ENCODE measurements at places on chromosomes 13 and 19.

GRCh38 chr13:89136678-89137077 lies 1465.5 kb downstream of the SLITRK5 start:
- DNase-seq: no peak

GRCh38 chr13:57191667-57192066 lies 24.7 kb downstream of the PRR20E start:
- no peak for DNase-seq

DNA sequence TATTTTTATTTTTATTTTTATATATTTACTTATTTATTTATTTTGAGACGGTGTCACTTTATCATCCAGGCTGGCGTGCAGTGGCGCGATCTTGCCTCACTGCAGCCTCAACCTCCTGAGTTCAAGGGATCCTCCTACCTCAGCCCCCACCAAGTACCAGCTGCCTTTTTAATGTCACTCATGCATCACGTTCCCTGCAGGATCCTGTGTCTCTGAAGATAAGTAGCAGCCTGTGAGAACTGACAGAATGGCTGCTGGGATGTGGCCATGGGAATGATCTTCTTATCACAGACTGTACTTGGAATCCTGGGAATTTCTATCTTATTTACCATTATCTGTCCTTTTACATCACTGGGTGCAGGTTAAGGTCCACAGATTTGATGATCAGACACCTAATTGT lies 9.2 kb upstream of the ZNF761 start:
- DNase-seq: no peak

GRCh38 chr13:27619728-27620376 lies 477 bp downstream of the LNX2 start:
- peak; percentile 45 for DNase-seq

DNA sequence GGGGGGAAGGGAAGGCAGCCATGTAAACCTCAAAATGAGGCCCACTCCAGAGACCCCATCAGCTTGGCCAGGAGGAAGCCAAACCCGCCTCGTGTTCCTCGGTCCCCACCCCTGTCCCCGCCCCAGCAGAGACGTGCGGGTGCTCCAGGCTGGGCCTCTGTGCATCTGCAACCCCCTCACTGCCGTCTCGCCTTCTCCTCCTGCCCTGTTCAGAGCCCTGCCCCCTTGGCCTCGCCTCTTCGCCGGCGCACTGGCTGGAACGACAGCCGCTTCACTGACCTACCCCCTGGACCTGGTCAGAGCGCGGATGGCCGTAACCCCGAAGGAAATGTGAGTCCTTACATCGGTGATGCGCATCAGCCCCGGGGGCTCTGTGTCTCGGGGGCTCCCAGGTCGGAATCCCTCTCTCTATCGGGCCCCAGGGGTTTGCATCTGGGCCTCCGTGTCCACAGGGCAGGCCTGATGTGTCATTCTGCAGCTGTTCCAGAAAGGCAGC lies 32.2 kb downstream of the TMEM161A start:
- no peak for DNase-seq

DNA sequence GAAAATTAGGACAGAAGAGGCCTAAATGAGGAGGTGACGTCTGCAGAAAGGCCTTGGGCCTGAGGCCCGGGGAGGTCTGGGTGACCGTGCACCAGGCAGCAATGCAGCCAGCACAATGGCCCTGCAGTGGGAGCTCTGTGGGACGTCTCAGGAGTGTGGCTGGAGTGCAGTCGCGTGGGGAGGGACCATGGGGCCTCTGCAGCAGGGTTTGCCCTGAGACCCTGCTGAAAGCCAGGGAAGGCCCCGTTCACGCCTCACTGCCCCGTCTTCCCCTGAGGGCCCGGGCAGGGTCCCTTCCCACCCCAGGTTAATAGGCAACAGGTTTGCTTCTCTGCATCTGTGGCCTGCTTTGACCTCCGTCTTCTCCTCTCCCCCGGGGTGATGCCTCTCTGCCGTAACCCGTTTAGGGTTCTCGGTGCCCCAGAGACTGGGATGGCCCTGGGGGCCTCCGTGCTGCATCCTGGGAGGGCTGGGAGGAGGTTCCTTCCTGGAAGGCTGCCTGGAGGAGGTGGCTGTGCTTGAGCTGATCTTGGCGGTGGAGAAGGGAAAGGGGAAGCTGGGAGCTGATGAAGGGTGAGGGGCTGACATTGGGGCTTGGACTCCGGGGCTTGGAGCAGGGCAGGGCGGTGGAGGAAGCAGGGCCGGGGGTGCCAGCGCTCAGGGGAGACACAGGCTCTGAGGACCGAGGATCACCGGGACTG lies 9.7 kb downstream of the PALM start:
- DNase-seq: no peak

DNA sequence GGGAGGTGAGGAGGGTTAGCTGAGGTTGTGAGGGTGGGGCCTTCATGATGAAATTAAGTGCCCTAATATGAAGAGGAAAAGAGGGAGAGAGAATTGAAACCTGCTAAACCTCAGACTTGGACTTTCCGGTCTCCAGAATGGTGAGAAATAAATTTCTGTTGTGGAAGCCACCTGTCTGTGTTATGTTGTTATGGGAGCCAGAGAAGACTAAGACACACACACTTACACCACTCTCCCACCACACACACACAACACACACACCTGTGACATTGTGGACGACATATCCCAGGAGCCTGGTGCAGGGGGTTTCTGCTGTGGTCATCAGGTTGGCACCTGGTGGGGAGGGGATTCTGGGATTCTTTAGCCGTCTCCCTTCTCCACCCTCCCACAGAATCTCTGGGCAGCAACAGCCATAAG lies 14.0 kb downstream of the KLK4 start:
- no peak for DNase-seq

Measured in stimulated activated CD4-positive, alpha-beta T cell treated with anti-CD3 and anti-CD28 coated beads, Interleukin-2, amount 100 ng/mL, for 24 hours (primary cell).